ENCODE measurements at places on chromosomes 6 and 20.

- no peak for DNase-seq
Observed at GRCh38 chr6:52557389-52558265, 19.2 kb downstream of the TRAM2 start.

GRCh38 chr6:35343092-35343834 lies 905 bp downstream of the PPARD start:
- DNase-seq, result no peak

DNA sequence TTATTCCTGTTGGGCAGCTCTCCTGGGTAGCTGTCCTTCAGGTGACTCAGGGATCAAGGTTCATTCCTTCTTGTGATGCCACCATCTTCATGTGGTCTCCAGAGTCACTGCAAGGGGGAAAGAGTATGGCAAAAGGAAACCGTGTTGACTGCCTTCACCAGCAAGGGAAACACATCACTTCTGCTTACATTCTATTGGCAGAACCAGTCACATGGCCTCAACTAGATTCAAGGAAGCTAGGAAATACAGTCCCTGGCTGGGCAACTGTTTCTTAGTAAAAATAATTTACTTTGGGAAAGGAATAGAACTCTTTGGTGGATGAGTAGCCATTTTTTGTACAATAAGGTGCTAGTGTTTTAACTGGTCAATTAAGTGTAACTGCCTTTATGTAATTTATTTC lies 5.3 kb downstream of the ANKRD6 start:
- DNase-seq, result no peak

GRCh38 chr6:98944598-98945081 lies 3.1 kb downstream of the FBXL4 start:
- DNase-seq, result no peak

DNA sequence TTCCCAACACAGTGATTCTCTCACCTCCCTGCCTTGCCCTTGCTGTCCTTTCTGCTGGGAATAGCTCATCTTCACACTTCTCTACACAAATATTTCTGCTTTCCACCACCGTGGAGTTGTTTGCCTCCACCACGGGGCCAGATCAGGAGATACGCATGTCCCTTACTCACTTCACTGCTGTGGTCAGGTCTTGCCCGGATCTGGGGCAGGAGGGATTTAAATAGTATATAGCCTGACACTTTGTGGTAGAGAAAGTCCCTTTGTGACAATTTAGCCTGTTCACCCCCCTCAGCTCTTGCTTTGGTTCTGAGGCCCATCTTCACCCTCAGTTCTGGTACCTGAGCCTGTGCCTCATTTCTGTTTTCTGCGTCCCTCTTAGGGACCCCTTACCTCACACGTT lies 92.6 kb upstream of the PREP start:
- no peak for DNase-seq

DNA sequence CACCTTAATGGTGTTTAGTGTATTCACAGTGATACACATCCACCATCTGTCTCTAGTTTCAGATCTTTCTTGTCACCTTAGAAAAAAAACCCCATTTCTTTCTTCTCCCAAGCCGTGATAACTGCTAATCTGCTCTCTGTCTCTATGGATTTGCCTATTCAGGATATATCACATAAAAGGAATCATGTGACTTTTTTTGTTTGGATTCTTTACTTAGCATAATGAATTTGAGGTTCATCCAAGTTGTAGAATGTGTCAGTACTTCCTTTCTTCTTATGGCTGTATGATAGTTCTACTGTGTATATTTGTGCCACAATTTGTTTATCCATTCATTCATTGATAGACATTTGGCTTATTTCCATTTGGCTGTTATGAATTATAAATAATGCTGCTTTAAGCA lies 57.1 kb downstream of the ITCH start:
- DNase-seq, result no peak

DNA sequence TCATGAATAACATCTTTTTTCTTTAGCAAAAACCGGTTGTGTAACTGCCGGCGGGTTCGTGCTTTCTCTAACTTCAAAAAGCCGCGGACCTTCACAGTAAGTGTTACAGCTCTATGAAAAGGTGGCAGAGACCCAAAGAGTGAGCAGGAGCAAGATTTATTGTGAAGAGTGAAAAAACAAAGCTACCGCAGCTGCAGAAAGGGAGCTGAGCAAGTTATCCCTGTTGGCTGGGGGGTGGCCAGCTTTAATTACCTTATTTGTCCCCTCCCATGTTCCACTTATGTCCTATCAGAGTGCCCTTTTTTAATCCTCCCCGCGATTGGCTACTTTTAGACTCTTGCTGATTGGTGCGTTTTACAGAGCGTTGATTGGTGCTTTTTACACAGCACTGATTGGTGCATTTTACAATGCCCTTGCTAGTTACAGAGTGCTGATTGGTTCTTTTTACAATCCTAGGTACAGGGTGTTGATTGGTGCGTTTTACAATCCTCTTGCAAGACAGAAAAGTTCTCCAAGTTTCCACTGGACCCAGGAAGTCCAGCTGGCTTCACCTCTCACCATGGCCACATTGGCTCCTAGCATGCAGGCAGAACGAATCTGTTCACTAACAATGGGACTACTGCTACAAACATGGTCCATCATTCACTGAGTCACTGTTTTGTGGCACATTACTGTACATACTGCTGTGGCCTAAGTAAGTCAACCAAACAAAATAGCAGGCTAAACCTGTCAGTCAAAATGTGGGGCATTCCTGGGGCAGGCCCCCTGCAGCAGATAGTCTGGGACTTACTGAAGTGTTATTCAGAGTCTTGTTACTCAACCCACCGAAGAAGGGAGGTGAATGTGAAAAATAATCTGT lies 52.8 kb downstream of the MYLIP start:
- no peak for DNase-seq

- DNase-seq, result no peak
Observed at GRCh38 chr6:145749632-145750031, 14.3 kb upstream of the EPM2A start.

DNA sequence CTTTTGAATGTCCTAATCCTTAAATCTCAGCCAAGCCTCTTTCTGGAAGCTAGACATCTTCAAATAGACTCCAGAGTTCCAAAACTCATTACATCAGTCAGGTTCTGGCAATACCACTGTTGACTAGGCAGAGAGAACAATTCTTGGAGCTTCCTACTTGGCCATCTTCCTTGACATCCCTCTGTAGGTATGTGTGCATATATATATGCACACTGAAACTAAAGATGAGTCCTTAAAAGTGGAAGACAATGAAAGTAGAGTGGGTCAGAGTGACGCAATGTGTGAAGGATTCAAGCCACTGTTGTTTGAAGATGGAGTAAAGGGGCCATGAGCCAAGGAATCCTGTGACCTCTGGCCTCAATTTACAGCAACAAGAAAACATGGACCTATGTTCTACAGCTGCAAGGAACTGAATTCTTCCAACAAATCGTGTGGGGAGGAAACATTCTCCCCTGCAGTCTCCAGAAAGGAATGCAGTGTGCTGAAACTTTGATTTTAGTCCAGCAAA lies 18.7 kb upstream of the DUSP22 start:
- no peak for DNase-seq

- DNase-seq, result no peak
Observed at GRCh38 chr20:51381557-51381956, 161.0 kb downstream of the NFATC2 start.

DNA sequence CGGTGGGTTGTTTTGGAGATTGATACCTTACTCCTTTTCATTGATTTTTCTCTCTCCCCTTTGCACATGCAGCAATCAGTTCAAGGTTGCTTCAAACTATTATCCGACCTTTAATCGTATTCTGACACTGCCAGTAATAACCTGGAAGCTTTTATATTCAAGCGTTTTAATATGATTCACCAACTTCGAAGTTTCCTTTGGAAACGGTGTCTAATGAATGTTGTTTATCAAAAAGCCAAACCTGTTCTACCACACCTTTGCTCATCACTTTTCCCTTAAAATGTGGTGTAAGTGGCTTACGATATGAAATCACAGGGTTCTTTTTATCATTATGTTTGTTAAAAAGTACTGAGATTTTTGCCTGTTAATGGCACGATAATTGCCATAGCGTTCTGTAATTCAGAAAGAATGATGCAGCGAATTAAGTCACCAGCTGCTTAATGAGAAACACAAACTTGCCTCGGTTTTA lies 660 bp downstream of the STXBP5 start:
- no peak for DNase-seq

GRCh38 chr6:47141171-47141570 lies 99.0 kb upstream of the ADGRF1 start:
- no peak for DNase-seq

- no peak for DNase-seq
Observed at GRCh38 chr6:16244869-16245451, 6.6 kb downstream of the GMPR start.

DNA sequence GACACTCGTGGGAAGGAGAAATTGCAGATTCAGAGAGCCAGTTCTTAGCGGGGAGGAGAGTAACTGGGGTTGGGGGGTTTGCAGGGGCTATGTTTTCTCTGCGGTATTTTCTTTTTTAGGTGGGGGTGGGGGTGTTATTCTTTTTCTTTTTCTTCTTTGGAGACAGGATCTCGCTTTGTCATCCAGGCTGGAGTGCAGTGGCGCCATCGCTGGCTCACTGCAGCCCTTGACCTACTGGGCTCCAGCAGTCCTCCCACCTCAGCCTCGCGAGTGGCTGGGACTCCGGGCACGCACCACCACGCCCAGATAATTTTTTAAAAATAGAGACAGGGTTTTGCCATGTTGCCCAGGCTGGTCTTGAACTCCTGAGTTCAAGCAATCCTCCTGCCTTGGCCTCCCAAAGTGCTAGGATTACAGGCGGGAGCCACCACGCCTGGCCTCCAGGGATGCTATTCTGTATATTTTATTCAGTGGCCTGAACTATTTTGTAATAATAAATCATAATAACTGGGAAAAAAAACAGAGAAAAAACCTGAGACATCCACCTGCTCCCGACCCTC lies 57.3 kb downstream of the UBE2V1 start:
- DNase-seq, result no peak

- peak; percentile 50 for DNase-seq
Observed at GRCh38 chr6:143579703-143580102, 68.2 kb upstream of the FUCA2 start.

DNA sequence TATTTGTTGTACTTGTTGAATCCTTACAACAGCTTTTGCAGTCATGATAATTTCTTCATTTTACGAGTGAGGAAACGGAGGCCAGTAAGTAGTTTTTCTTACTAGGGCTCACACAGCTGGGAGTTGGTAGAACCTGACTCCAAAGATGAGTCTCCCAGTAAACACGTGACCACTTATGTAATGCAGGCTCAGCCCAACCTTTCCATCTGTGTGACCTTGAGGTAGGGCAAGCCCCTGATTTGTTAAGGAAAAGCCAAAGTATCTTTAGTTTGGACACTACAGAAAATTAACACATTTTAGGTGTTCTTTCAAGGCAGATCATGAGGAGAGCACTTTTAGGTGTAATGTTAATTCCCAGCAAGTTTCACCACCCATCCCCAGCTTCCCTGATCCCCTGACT lies 111.3 kb downstream of the LRRC1 start:
- no peak for DNase-seq

- no peak for DNase-seq
Observed at GRCh38 chr6:87742106-87742505, 40.1 kb upstream of the AKIRIN2 start.

DNA sequence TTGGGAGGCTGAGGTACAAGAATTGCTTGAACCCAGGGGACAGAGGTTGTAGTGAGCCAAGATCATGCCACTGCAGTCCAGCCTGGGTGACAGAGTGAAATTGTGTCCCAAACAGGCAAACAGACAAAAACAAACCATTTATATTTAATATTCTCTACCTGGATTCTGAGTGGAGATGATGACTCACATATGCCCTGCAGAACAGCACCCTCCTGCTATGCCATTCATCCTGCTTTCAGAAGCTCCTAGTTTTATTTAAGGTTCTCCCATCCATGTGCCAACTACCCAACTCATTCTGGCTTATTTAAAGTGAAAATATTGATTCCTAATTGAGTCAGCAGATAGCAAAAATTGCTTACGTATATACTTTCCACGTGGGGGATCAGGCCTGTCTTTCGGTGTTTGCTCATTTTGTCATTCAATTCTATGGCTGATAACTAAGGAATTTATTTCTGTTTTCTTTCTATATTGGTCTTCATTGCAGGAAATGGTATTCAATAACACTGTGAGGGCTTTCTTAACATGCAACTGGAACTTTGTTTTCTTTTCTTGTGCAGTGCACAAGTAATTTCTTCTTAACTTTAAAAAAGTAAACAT lies 459.1 kb upstream of the JAG1 start:
- DNase-seq, result no peak

- no peak for DNase-seq
Observed at GRCh38 chr6:22896696-22897095, 327.3 kb downstream of the HDGFL1 start.

DNA sequence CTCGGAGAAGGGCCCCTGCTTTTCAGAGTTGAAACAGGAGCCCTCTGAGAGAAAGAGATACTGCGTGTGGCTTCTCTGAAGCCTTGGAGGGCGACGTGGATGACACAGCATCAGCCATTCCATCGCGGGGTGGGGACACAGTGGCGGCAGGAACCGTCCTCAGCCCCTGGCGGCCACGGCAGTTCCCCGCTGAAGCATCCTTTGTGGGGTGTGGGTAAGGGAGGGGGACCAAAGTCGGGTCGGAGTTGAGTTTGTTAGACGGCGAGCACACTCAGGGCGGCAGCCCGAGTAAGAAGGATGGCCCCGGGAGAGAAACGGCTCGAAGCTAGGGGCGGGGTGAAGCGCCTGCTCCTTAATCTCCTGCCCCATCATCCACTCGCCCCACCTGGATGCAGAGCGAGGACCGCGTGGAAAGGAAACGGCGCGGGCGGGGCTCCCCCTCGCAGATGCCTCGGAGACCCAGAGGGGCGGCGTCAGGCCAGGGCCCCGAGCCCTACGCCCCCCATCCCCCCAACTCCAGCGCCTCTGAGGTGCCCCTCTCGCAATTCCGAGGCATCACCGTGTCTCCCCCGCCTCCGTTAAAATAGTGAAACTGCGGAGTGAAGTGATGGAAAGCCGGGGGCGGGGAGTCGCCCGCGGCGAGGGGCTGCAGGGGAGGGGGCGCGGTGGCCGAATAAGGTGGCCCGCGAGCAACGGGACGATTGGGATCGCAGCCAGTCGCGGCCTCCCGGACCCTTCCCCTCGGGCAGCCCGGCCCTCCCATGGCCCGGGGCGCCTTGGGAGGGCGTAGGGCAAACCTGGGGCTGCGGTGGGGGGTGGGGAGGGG lies 796 bp upstream of the RREB1 start:
- DNase-seq, result no peak

Data from T1000 (cell line).